Progenitor cell of endocrine pancreas (in vitro differentiated cells): ENCODE measurements at places on chromosomes 7 and 10.
A peak's percentile ranks its signal among the peaks of the same experiment; 100 is the strongest.

DNA sequence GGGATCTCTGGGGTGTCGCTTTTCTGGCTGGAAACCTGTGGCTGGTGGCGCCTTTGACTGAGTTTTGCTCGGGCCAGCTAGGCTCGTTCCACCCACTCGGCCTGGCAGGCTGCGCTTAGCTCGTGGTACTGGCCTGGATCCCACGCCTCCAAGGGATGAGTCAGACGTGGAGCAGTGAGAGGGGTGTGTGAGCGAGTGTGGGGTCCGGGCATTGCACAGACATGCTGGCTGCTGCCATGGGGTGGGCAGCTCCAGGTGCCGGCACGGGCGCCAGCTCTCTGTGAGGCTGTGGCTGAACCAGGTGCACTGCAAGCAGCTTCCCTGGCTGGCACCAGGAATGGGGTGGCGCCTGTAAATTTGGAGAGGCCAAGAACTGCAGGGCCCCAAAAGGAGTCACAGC lies 63.1 kb upstream of the CACNA2D1 start:
- no peaks in the 10 kb centered on the region for H3K36me3 ChIP-seq
- H3K27ac ChIP-seq = no peak overlapping the region
- no peak for DNase-seq
- H3K27me3 ChIP-seq = peaks cover 38% of the 10 kb centered on the region
- H3K4me3 ChIP-seq = peak overlapping the region; percentile 31
- H3K4me1 ChIP-seq = peaks cover 12% of the 10 kb centered on the region

- no peak for DNase-seq
- peaks cover 2% of the 10 kb centered on the region for H3K4me1 ChIP-seq
- no peak overlapping the region for H3K4me3 ChIP-seq
- H3K27me3 ChIP-seq = no peaks in the 10 kb centered on the region
- no peaks in the 10 kb centered on the region for H3K36me3 ChIP-seq
Measured at GRCh38 chr10:103044942-103045489, 126.9 kb downstream of the CNNM2 start.

GRCh38 chr7:6228361-6229229 lies 43.8 kb downstream of the CYTH3 start:
- no peak overlapping the region for H3K4me3 ChIP-seq
- peak overlapping the region; percentile 60 for H3K27ac ChIP-seq
- DNase-seq = no peak
- H3K27me3 ChIP-seq = peaks cover 25% of the 10 kb centered on the region

GRCh38 chr10:112465299-112465883 lies 18.4 kb downstream of the VTI1A start:
- peaks cover 20% of the 10 kb centered on the region for H3K36me3 ChIP-seq
- no peak for DNase-seq
- H3K4me3 ChIP-seq = no peak overlapping the region
- H3K27ac ChIP-seq = no peak overlapping the region

- peaks cover 7% of the 10 kb centered on the region for H3K27me3 ChIP-seq
- H3K4me3 ChIP-seq = no peak overlapping the region
- H3K36me3 ChIP-seq = no peaks in the 10 kb centered on the region
- H3K27ac ChIP-seq = no peak overlapping the region
- DNase-seq = no peak
- H3K4me1 ChIP-seq = no peaks in the 10 kb centered on the region
Measured at GRCh38 chr10:3025026-3025683, 42.2 kb upstream of the PFKP start.

DNA sequence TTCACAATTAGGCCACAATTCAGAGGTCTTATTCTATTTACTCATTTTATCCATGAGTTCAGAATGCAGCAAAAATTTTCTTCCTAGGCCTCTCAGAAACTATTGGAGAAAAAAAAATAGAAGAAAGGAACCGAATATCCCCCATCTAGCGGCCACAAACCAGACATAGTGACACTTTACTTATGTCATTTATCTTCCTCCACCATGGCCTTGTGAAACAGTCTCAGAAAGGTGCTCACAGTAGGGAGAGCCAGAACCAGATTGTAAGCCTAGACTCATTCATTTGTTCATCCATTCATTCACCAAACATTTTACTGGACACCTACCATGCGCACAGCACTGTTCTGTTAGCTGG lies 16.0 kb downstream of the CREB3L2 start:
- H3K27me3 ChIP-seq = no peaks in the 10 kb centered on the region
- H3K36me3 ChIP-seq = peaks cover 3% of the 10 kb centered on the region
- peaks cover 48% of the 10 kb centered on the region for H3K4me1 ChIP-seq
